ENCODE measurements at places on chromosomes 7 and 10. TPM values are rescaled to one million over a fixed set of nuclear protein-coding genes. Genes with fewer than 3 reads are reported as not detected.

The FKBP9 gene
- 121 TPM for total RNA-seq

The MYH16 gene
- not detected for total RNA-seq

DNA sequence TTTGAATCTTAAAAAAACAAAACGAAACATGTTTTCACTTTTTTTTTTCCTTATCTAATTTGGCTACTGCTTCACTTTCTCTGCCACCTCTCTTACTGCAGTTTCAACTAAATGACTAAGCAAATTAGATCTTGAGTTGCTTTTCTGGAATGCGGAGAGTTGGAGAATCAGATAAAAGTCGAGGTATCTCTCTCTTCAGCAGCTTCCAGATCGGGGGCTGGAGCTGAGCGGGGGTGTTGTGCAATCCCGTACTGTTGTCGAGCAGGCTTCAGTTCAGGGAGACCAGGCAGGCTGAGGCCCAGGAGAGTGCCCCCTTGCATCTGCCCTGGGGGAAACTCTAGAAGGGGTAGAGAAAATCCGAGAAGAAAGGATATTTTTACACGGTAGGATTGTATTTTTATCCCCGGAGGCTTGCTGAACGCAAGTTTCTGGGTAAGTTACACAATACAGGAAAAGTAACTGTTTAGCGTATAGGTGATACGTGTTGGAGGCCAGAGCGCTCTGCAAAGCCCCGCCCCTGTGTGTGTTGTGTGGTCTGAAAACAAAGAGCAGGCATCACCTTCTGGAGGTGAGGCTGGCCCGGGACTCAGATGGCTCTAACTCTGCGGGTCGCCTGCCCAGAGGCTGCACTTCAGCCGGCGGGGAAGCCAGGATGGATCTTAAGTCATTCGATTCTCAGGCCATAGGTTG is 116.6 kb downstream of the KLF6 start:
- no peaks in the 10 kb centered on the region for H3K4me1 ChIP-seq
- H3K36me3 ChIP-seq, result no peaks in the 10 kb centered on the region
- no peak overlapping the region for H3K4me3 ChIP-seq

The HEPACAM2 gene
- not detected for total RNA-seq

GRCh38 chr10:77348082-77348481 is 289.5 kb downstream of the KCNMA1 start:
- no peak for DNase-seq
- no peaks in the 10 kb centered on the region for H3K27me3 ChIP-seq
- no peak overlapping the region for H3K4me3 ChIP-seq
- no peaks in the 10 kb centered on the region for H3K36me3 ChIP-seq

- no peaks in the 10 kb centered on the region for H3K27me3 ChIP-seq
- no peak overlapping the region for H3K27ac ChIP-seq
- no peak overlapping the region for H3K4me3 ChIP-seq
Measured at GRCh38 chr7:27825891-27826290, 85.9 kb downstream of the TAX1BP1 start.

The CCL24 gene
- not detected for total RNA-seq

DNA sequence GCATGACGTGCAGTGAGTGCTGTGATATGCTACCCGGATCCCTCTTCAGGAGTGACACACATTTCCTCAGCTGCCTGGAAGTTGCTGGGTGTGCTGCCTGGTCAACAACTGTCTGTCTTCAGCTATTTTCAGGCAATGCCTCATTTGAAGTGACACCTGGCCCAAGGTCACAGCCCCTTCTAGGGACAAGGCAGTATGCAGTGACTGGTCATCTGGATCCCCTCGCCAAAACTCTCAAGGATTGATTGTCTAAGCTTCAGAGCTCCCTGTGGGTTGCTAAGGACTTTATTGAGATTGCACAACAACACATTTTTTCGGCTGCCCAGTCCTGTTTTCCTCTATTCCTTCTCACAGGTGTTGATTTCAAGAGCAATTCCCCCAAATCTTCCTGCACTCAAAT is 108.8 kb downstream of the GNAI1 start:
- H3K4me3 ChIP-seq, result no peak overlapping the region
- no peaks in the 10 kb centered on the region for H3K36me3 ChIP-seq
- H3K27ac ChIP-seq, result no peak overlapping the region
- DNase-seq, result no peak
- H3K4me1 ChIP-seq, result peaks cover 4% of the 10 kb centered on the region

The TFR2 gene
- total RNA-seq, result 0.17 TPM

Data from esophagus muscularis mucosa (tissue), 4 donors.